Epithelial cell of alveolus of lung (primary cell): ENCODE measurements at places on chromosomes 13 and 19. TPM values are rescaled to one million over a fixed set of nuclear protein-coding genes. Genes with fewer than 3 reads are reported as not detected.

SYNGR4 gene
- not detected in 2 replicates for total RNA-seq

CD209 gene
- total RNA-seq, result not detected in 2 replicates

FUZ gene
- 21.5 and 30.1 TPM in 2 replicates for total RNA-seq

CCDC124 gene
- total RNA-seq, result 89.5 and 98.8 TPM in 2 replicates

ATP4B gene
- total RNA-seq, result not detected in 2 replicates

ZNF738 gene
- 3.1 and 7.1 TPM in 2 replicates for total RNA-seq

BTBD2 gene
- total RNA-seq, result 77.4 and 137 TPM in 2 replicates

SERPINE3 gene
- total RNA-seq, result under 0.01 TPM in 1 of 2 replicates, not detected in the other

PRTN3 gene
- 2.6 TPM in 1 of 2 replicates, not detected in the other for total RNA-seq

FCER2 gene
- total RNA-seq, result not detected in 2 replicates

PBX4 gene
- 0.13 and 6.0 TPM in 2 replicates for total RNA-seq

ZNF416 gene
- total RNA-seq, result 3.9 and 5.4 TPM in 2 replicates

TNNT1 gene
- 6.7 and 20.3 TPM in 2 replicates for total RNA-seq

ZNF578 gene
- total RNA-seq, result 2.2 and 2.3 TPM in 2 replicates
